ENCODE measurements at places on chromosomes 4 and X. TPM values are rescaled to one million over a fixed set of nuclear protein-coding genes. Genes with fewer than 3 reads are reported as not detected.

DNA sequence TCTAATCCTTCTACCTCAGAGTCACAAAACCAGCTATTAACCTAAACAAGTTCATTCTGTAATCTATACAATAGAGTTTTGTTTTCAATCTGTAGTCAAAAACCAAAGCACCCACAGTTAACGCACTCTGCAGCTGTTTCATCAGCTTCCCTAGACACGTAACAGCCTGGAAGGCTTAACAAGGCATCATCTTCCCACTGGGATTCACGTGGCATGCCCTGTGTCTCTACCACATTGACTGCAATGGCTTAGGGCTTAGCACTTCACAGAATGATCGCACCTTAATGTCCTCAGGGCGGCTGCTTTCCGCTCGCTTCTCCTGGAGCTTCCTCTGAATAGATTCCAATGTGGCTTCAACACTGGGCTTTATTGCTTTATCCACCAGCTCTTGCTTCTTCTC, 49.7 kb upstream of the NAP1L5 start:
- no peak for DNase-seq

DNA sequence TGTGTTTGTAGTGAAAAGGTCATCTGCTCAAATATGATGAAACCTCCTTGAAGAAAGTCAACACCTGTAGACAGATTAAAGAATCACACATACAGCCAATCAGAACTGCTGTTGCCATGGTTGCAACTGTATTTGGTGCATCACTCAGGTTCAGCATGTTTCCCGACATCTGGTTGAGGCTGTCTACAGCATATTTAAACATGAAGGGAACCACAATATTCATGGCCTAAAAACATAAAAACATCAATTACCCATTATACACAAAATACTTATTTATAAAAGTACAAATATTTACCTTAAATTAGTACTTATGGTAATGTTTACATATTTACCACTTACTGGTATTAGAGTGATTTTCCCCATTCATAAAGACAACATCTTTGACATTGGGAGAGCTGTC, 79.7 kb downstream of the ABCB7 start:
- DNase-seq: no peak

DNA sequence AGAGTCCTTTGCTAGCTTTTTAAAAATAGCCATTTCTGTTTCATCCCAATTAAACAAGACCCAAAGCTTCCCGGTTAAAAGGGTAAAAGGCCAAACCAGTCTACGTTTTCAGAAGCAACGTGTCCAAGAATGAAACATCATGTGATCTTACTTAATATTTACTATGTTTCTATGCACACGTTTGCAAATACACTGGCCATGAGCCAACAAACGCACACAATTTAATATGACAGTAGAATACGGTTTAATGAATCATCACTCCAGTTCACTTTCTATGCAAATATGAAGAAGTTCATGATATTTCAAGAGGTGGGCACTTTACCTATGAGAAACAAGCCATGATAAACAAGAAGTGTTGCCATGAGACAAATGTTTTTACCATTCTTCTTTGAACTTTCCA, 4.3 kb downstream of the NR0B1 start:
- no peak for DNase-seq

DNA sequence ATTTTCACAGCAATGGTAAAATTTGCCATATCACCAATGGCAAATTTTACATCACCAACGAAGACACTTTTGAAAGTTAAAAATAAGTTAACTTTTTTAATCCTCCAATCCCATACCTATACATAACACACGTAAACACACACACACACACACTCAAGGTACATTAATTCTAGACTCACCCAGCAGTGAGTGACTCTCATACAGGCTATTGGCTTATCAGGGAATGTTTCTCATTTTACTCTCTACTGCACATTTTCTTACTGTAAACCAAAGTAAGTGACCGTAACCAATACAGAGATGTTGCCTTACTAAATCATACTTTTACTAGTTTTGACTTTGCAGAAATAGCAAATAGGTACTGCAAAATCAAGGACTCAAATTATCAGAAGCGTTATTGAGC, 2.3 kb downstream of the VEGFC start:
- DNase-seq: no peak

- DNase-seq: no peak
Measured at GRCh38 chrX:132378281-132378680, 110.6 kb downstream of the MBNL3 start.

DNA sequence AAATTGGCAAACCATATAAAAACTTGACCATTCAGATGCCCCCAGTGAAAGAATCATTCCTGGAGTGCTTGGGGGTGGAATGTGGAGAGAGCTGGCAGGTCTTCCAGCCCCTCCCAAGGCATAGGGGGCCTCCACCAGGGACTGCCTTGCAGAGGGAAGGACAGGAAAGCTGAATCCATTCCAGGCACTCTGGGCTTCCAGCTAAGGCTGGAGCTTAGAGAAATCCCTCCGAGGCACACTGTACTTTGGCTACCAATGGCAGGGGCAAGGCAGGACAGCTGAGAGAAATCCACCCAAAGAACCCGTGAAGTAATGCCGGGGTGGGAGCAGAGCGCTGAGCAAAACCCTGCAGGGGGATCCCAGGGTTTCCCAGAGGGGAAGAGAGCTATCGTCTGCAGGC, 4.0 kb downstream of the CENPU start:
- no peak for DNase-seq

DNA sequence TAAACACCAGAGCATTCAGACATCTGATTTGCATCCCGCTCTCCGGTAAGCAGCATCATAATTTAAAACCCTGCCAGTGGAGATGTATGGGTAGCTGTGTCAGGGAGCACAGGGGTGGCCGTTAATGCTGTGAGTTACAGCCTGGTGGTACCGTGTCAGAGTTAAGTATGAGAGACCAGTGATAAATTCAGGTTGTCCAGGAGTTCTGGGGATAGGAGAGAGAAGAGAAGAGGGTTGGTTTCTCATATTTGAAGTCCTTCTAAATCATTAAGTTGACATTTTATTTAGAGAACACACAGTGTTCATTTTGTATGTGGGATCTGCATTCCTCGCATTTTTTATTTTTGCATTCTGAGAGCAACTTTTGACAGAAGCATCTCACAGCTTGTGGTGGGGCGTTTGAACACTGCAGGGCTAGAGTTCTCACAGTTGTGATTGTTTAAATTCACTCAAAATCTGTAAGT, 157.6 kb downstream of the DCLK2 start:
- no peak for DNase-seq

GRCh38 chr4:95510145-95510544, 38.6 kb downstream of the UNC5C start:
- DNase-seq: no peak

DNA sequence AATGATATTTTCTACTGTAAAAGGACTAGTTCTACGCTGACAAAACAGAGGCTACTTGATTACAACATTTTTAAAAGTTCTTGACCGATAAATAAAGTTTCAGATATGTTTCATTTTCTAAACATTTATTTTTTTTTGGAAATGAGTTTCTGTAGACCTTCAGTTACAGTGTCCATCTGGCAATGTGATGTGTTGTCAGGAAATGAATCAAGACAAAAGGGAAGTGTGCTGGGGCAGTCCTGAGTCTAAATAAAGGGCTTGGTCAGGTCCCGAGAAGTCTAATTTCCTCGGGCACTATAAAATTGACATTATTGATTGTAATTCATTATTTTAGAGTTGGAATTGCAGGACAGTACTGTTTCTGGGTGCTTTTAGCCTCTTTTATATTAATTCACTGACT, 57.0 kb upstream of the FTHL17 start:
- DNase-seq: no peak

DNA sequence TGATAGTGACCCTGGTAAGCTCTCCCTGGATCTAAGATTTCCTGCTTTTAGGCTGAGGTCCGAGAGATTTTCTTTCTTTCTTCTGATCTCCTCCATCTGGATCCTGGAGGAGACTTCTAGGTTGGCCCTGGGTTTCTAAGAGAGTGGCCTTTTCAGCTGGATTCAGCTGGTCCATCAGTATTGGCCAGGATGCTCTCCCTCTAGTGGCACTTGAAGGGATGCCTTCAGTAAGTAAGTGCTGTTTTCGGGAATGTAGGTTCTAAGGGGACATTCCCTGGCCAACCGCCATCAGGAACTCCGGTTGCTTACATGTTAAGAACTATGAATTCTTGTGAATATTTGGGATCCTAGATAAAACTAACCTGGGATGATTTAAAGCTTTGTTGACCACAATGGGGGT, 56.9 kb downstream of the SERTM2 start:
- DNase-seq: no peak

- no peak for DNase-seq
Measured at GRCh38 chr4:90349636-90350035, 222.4 kb downstream of the CCSER1 start.

DNA sequence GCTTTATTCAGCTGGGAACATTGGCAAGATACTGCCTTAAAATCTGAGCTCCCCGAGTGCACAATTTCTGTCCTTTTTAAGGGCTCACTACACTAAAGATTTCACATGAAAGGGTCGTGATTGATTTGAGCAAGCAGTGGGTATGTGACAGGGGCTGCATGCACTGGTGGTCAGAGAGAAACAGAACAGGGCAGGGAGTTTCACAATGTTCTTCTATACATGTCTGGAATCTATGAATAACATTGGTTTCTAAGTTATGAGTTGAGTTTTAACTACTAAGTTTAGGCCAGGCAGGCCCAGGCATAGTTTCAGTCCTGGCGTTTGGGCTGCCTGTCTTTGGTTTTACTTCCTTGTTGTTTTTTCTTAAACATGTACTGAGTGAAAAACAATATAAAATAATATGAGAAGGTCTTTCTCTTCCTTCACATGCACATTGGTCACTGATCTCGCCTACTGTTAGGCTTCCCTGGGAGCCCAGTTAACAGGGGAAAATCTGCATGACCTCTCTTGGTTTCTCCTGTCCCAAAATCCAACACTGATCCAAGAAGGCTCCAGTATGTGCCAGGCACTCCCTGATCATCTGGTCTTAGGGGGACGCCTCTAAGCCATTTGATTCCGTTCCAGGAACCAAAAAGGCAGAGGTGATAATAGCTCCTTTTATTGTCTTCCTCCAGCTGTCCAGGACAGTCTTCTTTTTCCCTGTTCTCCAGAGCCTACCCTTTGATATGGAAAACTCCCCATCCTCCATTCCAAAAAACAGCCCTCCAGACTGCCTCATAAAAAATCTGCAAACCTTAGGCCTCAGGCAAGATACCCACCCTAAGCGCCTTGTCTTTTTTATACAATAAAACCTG, at the start of gene UGT2B17:
UGT2B17 (minus strand) TSS at position 51 of the 854 bp plus-strand sequence. CDS start 7,838 bp downstream, outside the sequence.
- no peak for DNase-seq

DNA sequence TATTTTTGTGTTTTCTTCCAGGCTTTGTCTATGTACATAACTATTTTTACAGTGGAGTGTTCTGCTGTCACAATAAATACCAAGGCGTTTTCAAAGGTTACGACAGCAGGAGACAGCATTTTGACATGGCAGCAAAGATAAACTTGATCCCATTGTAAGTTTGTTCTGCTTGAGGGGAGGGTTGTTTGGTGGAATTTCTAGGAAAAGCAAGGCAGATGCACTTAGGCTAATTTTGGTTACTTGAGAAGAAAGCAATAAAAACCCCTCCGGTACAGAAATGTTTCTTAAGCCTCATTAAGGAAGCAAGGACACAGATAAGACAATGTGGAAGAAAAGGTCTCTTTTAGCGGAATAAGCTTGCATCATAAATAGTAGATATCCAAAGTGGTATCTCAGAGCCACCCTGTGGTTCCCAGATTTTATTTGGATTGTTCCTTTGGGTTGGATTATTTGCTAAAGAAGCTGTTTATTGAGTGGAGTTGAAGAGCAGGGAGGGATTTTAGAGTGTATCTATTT, 54.3 kb downstream of the CLCN5 start:
- no peak for DNase-seq

- no peak for DNase-seq
Measured at GRCh38 chr4:58566260-58566659, 1456.1 kb upstream of the IGFBP7 start.

DNA sequence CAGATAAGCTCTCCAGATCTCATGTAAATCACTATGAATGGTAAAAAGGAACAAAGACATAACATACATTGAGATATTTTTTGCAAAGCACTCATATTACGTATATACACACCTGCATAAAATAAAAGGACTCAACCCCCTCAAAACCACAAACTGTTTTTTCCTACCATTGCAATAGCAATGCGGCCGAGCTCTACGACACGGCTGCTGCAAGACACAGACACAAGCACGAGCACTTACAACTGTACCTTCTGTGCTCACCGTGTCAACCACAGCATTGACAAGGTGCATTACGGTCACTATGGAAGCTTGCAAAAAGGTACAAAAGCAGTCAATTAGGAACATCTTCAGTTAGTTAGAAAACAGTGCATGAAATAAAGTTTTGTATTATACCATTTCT, 37.1 kb upstream of the MTNR1A start:
- no peak for DNase-seq

DNA sequence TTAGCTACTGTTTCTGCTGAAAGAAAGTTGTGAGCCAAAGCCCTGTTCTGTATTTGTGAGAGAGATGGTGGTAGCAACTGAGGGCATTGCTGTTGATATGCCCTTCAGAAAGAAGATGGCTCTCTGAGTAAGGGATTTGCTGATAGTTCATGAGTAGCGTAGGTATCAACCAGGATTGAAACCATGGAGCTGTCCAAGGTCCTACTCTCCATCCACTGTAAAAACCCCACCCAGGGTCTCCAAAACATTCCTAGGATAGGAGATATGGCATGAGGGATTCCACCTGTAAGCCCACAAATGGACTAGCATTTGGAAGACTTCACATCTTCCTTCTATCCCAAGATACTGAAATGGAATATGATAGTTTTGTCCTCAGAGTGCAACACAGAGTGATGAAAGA, 277.1 kb upstream of the PRKX start:
- no peak for DNase-seq

GRCh38 chr4:105130945-105131344, 15.7 kb upstream of the TET2 start:
- DNase-seq: no peak

DNA sequence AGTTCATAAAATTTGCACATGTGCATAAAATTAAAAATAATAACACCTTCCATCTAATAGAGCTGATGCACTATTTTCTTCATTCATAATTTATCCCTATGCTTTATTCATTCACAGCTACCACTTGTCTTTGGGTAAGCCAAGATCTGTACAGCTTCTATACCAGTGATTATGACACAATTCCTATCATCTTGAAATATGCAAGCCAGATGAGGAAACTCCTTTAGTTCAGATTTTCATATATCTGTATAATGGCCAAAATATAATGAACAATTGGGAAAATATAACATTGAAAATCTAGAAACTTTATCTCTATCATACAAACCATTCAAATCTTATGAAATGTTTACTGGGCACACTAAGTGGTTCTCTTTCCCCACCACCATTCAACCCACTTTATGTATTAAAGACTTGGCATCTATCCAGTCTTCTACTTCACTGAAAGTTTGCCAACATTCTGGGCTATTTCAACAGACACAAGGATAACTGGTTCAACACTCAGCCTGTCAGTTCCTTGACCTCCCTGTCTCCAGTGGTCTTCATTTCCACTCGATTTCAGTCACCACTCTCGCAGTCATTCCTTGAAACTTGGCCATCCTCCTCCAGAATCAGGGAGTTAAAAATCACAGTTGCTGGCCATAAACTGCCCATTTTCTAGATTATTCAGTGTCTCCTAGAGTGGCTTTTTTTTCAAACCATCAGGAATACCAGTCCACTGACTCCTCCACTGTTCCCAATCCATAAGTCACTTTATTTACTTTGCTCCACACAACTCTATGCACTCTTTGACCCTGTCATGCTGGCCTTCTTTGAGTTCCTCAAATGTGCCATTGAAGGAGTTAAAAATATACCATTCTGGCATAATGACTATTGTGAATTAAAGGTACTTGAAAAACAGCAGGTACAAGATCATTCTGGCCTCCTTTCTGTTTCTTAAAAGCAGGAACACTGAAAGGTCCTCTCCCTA, 85.5 kb downstream of the CAMK2D start:
- DNase-seq: no peak

Gene NLRP2B
- not detected for total RNA-seq

Gene SYN1
- total RNA-seq: 0.10 TPM

Data from lower leg skin (tissue), 4 donors.